ENCODE measurements at places on chromosomes 16 and 17.

DNA sequence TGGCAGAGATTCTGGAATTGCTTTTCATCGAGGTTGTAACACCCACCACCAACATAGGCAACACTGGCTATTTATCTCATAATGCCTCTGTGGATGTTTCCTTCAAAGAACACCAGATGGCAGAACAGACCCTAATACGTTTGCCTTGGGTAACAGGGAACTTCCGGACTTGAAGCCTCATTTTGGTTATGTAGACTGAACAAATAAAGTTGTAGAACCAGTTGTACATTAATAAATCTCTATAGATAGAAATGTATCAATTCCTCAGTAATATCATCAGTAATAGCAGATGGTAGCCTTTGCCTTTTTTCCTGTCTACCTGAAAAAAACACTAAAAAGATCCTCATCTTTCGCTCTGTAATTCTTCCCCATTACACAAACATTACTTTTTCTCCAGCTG, 25.9 kb upstream of the APOH start:
- DNase-seq: no peak

DNA sequence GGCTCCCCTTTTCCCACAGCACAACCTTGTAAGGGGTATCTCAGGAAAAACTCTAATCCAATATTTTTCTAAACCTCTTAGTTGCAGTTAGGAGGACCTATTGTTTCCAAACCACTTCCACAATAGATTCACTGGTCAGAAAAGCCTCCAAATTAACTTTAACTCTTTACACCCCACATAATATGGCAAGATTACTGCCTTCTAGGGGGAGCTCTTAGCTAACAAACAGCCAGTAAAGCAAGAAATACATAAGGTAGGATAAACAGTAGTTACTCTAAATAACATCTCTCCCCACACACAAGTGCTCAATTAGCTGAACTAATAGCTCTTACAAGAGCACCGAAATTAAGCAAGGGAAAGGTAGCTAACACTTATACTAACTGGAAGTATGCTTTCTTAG, 192.1 kb upstream of the KIF2B start:
- DNase-seq: no peak

DNA sequence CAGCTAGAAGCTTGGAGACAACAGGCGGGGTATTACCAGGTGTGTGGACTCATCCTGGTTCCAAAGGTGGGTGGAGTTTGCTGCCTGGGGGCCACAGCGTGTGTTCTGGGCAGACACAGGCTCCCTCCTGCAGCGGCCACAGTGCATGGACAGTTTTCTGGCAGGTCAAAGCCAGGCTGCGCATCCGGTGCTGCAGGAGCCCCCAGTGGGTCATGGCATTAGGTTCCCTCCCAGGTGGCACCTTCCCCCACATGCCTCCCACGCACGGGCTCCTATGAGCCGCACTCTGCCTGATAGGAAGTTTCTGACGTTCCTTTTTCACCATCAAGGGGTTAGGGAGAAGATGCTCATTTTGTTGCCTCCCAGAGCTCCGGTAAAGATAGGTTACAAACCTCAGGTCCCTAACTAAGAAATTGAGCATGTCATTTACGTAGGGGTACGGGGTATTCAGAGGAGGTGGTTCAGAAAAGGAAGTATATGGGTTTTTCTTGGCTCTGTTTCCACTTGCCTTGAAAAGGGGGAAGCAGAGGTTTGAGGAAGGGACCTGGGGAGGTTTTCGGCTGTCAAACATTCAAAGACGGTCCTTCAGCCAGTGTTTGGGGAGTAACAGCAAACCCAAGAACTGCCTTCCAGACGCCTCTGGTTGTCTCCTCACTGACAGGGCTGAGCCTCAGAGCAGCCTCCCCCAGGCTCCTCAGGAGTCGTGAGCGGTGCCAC, 32.7 kb upstream of the NAT9 start:
- no peak for DNase-seq

DNA sequence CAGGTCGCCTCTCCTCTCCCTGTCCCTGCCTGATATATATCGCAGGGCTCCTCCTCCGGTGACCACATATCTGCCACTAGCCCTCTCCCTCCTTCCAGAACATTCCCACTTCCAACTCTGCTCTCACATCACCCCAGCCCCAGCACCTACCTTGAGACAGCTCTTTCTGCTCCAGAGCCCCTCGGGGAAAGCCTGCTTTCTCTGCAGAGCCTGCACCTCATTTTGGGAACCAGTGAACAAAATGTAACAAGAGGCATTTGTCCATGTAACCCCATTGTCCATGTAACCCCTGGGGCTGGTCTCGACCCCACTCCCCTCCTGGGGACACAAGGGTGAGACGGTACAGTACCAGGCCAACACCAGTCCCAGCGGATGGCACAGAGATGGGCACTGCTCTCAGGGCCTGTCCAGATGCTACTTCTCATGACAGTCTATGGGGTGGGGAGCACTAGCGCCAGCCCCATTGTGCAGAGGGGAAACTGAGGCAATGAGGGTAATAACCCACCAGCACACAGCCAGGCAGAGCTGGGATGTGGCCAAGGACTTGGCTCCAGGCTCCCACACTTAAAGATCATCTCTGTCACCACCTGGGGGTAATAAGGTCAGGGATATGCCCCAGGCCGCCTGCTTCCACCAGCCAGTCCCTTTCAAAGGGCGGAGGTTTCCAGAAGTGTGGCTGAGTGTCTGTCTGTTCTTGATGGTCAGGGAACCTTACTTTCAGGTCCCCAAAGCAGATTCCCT, 42.9 kb downstream of the TBC1D16 start:
- no peak for DNase-seq

- DNase-seq: no peak
Measured at GRCh38 chr17:73389411-73389810, 77.6 kb upstream of the CDC42EP4 start.

DNA sequence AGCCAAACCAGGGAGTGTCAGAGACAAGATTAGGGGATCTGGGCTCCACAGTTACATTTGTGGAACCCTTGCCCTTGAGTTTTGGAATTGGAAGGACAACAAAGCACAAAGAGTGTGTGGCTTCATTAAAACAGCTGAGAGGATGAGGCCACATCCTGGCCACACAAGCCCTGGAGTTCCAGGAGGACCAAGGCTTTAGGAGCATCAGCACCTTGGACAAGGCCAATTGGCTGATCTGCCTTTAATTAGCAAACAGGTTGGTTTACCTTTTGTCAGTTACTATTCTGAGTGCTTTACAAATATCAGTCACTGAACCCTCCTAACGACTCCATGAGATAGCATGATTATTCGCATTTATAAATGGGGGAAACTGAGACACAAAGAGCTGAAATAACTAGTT, 54.7 kb downstream of the SLC6A2 start:
- DNase-seq: no peak

GRCh38 chr17:57506774-57507127, 238.3 kb downstream of the CCDC182 start:
- DNase-seq: no peak

DNA sequence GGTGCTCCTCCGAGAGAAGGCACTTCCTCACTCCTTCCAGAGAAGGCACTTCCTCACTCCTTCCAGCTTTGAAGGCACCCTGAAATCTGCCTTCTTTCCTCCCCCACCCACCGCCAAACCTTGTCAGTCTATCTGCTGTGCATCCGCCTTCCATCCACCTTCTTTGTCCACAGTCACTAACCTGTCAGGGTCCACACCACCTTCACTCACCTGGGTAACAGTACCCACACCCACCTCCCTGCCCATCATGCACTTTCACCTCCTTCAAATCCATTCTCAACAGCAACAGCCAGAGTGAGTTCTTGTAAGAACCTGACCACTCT, 5.2 kb downstream of the CCDC102A start:
- DNase-seq: no peak

- DNase-seq: no peak
Measured at GRCh38 chr17:60161598-60162330, 12.0 kb downstream of the CA4 start.

DNA sequence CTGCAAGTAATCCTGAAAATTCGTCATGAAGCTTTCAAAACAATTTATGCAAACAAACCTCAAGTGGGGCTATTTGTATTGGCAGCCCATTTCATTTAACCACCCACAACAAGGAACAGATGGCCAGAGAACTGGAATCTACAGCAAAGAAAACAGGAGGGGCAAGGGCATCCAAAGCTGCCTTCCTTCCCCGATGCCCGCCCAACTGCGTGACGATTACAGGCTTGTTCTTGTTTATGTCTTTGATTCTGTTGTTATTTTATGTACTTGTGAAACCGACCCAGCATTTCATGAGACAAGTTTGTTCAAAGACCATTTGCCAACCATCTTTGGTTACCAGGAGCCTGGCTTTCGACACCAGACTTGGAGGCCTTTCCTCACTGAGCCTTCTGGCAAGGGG, 59.1 kb upstream of the IRX6 start:
- DNase-seq: no peak

GRCh38 chr17:61404913-61405685, 5.5 kb downstream of the TBX2 start:
- no peak for DNase-seq

- no peak for DNase-seq
Measured at GRCh38 chr17:78708510-78708973, 73.5 kb downstream of the CYTH1 start.

DNA sequence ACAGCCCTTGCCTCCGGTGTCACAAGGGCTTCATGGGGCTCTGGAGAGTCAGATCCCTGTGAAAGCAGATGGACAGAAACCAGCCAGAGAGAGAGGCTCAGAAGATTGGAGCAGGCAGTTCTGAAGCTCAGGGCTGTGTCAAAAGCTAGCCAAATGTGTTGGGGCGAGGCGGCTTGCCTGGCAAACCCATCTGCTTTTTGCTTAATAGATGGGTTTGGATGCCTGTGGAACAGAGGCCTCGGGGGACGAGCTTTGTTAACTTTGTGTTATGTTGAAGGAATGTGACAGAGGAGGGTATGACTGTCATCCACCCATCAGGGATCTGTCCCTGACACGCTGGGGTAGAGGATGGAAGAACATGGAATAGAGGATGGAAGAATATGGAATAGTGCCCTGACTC, 21.0 kb upstream of the SLC12A3 start:
- no peak for DNase-seq

DNA sequence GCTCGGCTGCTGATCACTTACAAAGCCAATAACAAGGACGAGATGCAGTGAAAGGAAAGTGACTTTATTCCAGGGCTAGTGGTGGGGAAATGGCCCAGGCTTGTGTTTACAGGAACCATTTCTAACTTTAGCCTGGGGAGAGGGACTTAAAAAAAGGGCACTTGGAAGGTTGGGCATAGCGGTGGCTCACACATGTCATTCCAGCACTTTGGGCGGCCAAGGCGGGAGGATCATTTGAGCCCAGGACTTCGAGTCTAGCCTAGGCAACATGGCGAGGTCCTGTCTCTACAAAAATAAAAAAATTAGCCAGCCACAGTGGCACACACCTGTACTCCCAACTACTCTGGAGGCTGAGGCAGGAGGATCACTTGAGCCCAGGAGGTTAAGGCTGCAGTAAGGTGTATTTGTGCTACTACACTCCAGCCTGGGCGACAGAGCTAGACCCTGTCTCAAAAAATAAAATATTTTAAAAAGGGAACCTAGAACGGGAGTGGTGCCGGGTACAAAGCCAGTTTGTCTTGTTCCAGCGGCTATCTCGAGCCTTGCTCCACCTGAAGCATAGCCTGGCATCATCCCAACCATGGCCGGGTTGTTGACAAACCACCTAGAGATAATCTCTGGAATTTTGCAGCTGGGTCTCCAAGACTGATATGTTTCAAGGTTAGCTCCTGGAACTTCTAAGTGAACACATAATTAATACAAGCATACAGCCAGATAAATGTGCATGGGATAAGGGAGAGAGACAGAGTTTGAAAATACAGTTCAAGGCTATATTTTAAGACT, 5.7 kb upstream of the TVP23A start:
- DNase-seq: no peak

Measured in stimulated activated CD4-positive, alpha-beta T cell treated with anti-CD3 and anti-CD28 coated beads, Interleukin-4, amount 100 ng/mL, for 48 hours (primary cell).